Cardiac muscle cell (in vitro differentiated cells and primary cell): ENCODE measurements at places on chromosomes 4 and X. TPM values are rescaled to one million over a fixed set of nuclear protein-coding genes. Genes with fewer than 3 reads are reported as not detected.

- H3K4me1 ChIP-seq, result no peaks in the 10 kb centered on the region
- DNase-seq, result peak; percentile 91
- peaks cover 60% of the 10 kb centered on the region for H3K27me3 ChIP-seq
Measured at GRCh38 chrX:103831342-103831802, 685 bp downstream of the RAB9B start.

GK2 gene
- polyA plus RNA-seq, result not detected in 2 replicates

WWC2 gene
- 18.8 and 24.3 TPM in 2 replicates for polyA plus RNA-seq

GRCh38 chr4:146436423-146437162 is 85.1 kb downstream of the SLC10A7 start:
- no peaks in the 10 kb centered on the region for H3K27me3 ChIP-seq
- H3K36me3 ChIP-seq, result no peaks in the 10 kb centered on the region
- no peak overlapping the region for H3K4me3 ChIP-seq
- peaks cover 6% of the 10 kb centered on the region for H3K4me1 ChIP-seq
- no peak for DNase-seq

DNA sequence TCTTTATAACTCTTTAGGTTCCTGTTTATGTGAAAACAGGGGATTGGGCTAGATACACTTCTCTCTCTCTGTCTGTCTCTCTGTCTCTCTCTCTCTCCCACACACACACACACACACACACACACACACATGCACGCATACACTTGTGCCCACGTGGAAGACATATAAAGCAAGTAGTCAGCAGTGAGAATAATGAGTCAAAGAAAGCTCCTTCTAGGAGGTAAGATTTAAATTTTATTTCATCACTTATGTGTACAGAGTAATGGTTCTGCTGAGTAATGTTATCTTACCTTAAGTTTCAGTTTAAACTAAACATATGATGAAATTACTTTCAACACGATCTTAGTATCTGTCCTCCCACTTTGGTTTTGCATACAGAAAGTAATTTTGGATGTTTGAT is 243.0 kb upstream of the TEX13A start:
- no peak overlapping the region for H3K4me3 ChIP-seq
- H3K4me1 ChIP-seq, result no peaks in the 10 kb centered on the region
- H3K36me3 ChIP-seq, result no peaks in the 10 kb centered on the region
- H3K27me3 ChIP-seq, result no peaks in the 10 kb centered on the region

- H3K4me1 ChIP-seq, result peaks cover 8% of the 10 kb centered on the region
- no peak overlapping the region for H3K27ac ChIP-seq
- H3K36me3 ChIP-seq, result no peaks in the 10 kb centered on the region
- no peak overlapping the region for H3K4me3 ChIP-seq
- H3K27me3 ChIP-seq, result no peaks in the 10 kb centered on the region
- DNase-seq, result no peak
Measured at GRCh38 chr4:37981844-37982720, 21.9 kb downstream of the PTTG2 start.

ANOS1 gene
- 10.4 and 17.6 TPM in 2 replicates for polyA plus RNA-seq

DNA sequence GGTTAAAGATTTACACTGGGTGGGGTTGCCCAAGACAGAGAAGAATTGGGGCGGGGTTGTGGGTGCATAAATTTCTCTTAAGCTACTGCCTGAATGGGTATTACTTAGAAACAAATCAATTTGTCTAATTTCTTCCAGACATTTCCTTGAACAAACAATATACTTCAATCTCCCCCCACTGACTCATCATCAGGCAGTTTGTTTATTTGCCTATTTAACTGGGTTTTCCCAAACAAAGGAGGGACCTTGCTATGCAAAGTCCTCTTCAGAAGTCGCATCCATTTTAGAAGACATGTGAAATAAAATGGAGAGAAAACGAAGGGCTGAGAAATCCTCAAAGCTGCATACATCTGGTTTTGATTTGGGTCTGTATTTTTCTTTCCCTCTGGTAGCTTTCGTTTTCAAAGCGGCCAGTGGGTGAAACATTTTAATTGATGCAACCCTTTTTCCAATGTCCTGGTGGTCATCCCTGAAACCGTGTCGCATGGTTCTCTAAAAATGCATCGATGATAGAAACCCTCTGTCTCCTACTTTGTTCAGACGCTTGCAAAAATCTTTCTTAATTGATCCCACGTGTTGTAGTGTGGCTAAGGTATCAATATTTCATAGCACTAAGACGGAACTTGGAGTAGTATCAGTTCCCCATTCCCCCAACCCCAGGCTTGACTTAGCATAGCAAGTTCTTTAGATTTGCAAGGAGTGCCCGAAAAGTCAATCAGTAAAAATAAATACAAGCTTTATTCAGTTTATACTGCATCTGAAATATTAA is 115.1 kb upstream of the MXRA5 start:
- H3K27me3 ChIP-seq, result no peaks in the 10 kb centered on the region
- no peak overlapping the region for H3K4me3 ChIP-seq
- H3K27ac ChIP-seq, result no peak overlapping the region
- peak; percentile 9 for DNase-seq

GRCh38 chr4:145097331-145097820 is 620 bp downstream of the ANAPC10 start:
- H3K36me3 ChIP-seq, result peaks cover 9% of the 10 kb centered on the region
- DNase-seq, result no peak
- H3K27me3 ChIP-seq, result no peaks in the 10 kb centered on the region
- H3K27ac ChIP-seq, result peak overlapping the region; percentile 95

DNA sequence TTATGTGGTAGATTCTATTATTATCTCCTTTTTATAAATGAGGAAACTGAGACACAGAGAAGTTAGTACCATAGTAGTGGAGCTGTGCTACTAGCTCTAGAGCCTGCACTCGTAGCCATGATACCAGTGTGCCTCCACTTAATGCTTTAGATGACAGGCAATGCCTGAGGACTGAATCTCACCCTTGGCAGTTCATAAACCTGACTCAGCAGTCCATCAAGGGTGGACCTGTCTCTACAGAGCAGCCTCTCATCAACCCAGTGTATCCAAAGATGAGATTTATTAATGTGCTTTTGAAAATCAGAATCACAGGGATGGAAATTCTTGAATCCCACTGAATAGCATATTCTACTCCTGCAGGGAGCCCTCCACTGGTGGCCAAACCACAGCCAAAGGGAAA is 483.2 kb upstream of the DIPK2B start:
- no peaks in the 10 kb centered on the region for H3K4me1 ChIP-seq
- H3K27ac ChIP-seq, result no peak overlapping the region
- no peaks in the 10 kb centered on the region for H3K36me3 ChIP-seq
- H3K27me3 ChIP-seq, result no peaks in the 10 kb centered on the region
- H3K4me3 ChIP-seq, result no peak overlapping the region
- DNase-seq, result no peak

RAP2C gene
- 28.7 and 32.8 TPM in 2 replicates for polyA plus RNA-seq

DNA sequence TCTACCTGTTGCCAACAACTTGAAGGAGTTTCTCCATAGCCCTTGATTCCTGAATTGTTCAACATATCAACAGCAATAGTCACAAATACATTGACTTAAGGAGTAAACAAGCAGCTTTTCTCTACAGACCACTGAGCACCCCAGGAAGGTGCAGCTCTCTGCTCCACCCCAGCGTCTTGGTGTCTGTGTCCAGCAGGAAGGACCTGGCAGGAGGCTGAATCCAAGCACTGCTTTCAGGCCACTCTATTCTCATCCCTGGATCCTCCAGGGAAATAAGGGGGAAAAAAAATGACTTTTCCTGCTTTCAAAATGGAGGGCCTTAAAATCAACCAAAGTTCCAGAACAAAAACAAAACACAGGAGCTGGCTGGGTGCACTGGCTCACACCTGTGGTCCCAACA is 160.3 kb upstream of the MAB21L2 start:
- H3K27me3 ChIP-seq, result no peaks in the 10 kb centered on the region
- H3K27ac ChIP-seq, result no peak overlapping the region
- H3K4me1 ChIP-seq, result no peaks in the 10 kb centered on the region
- no peak overlapping the region for H3K4me3 ChIP-seq
- no peaks in the 10 kb centered on the region for H3K36me3 ChIP-seq

SOX3 gene
- polyA plus RNA-seq, result 0.24 TPM in 1 of 2 replicates, not detected in the other

TMEM187 gene
- 12.9 and 14.6 TPM in 2 replicates for polyA plus RNA-seq

FAM53A gene
- 7.1 and 11.4 TPM in 2 replicates for polyA plus RNA-seq

OTC gene
- polyA plus RNA-seq, result not detected in 2 replicates

NWD2 gene
- not detected in 2 replicates for polyA plus RNA-seq

DNA sequence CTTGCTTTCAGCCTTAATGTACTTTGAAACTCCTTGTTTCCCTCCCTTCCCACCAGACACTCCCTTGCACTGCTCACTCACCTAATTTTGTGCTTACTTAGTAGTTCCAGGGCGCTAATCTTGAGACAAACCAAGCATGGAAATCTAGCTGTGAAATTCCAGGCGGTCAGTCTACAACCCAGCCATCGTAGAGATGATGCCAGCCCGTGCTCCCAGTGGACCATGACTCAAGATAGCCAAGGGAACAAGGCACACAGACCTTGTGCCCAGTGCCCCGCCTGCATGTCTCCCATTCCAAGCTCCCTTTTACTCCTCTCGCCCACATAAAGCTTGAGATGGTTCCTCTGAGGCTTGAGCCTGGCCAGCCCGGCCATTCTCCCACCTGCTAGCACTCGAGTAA is 11.1 kb downstream of the TREX2 start:
- H3K27ac ChIP-seq, result no peak overlapping the region
- no peak for DNase-seq
- no peaks in the 10 kb centered on the region for H3K4me1 ChIP-seq
- H3K36me3 ChIP-seq, result no peaks in the 10 kb centered on the region
- no peaks in the 10 kb centered on the region for H3K27me3 ChIP-seq
- H3K4me3 ChIP-seq, result no peak overlapping the region

KDR gene
- polyA plus RNA-seq, result 41.7 and 55.6 TPM in 2 replicates

- H3K4me3 ChIP-seq, result no peak overlapping the region
- H3K27me3 ChIP-seq, result no peaks in the 10 kb centered on the region
- H3K4me1 ChIP-seq, result no peaks in the 10 kb centered on the region
- H3K27ac ChIP-seq, result no peak overlapping the region
- no peaks in the 10 kb centered on the region for H3K36me3 ChIP-seq
- no peak for DNase-seq
Measured at GRCh38 chr4:73409012-73409862, 5.2 kb downstream of the ALB start.

FAM114A1 gene
- 32.2 and 33.1 TPM in 2 replicates for polyA plus RNA-seq

GRCh38 chr4:36043901-36044300 is 200.4 kb downstream of the ARAP2 start:
- H3K4me1 ChIP-seq, result no peaks in the 10 kb centered on the region
- no peaks in the 10 kb centered on the region for H3K36me3 ChIP-seq
- H3K27ac ChIP-seq, result no peak overlapping the region
- no peaks in the 10 kb centered on the region for H3K27me3 ChIP-seq
- no peak for DNase-seq

DNA sequence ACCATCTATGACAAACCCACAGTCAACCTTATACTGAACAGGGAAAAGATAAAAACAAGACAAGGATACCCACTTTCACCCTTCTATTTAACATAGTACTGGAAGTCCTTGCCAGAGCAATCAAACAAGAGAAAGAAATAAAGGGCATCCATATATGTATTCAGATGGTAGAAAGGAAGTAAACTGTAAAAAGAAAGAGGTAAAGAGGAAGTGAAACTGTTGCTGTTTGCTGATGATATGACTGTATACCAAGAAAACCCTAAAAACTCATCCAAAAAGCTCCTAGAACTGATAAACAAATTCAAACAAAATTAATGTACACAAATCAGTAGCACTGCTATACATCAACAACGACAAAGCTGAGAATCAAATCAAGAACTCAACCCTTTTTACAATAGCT is 538.7 kb upstream of the PABPC4L start:
- H3K27ac ChIP-seq, result no peak overlapping the region
- H3K4me1 ChIP-seq, result no peaks in the 10 kb centered on the region
- H3K27me3 ChIP-seq, result no peaks in the 10 kb centered on the region

GRCh38 chrX:71545364-71545763 is 12.5 kb downstream of the OGT start:
- no peak overlapping the region for H3K4me3 ChIP-seq
- H3K27me3 ChIP-seq, result no peaks in the 10 kb centered on the region
- no peak overlapping the region for H3K27ac ChIP-seq
- no peak for DNase-seq

GRCh38 chr4:152029631-152030030 is 268.8 kb upstream of the GATB start:
- H3K27me3 ChIP-seq, result no peaks in the 10 kb centered on the region
- H3K36me3 ChIP-seq, result no peaks in the 10 kb centered on the region
- no peak overlapping the region for H3K27ac ChIP-seq
- no peaks in the 10 kb centered on the region for H3K4me1 ChIP-seq

PHF8 gene
- 9.4 and 12.3 TPM in 2 replicates for polyA plus RNA-seq

- DNase-seq, result no peak
- H3K36me3 ChIP-seq, result no peaks in the 10 kb centered on the region
- no peaks in the 10 kb centered on the region for H3K27me3 ChIP-seq
- no peak overlapping the region for H3K27ac ChIP-seq
Measured at GRCh38 chr4:119765951-119766350, 137.3 kb upstream of the PDE5A start.

GRCh38 chr4:6019316-6020263 is 1.4 kb upstream of the C4orf50 start:
- H3K4me3 ChIP-seq, result no peak overlapping the region
- H3K27me3 ChIP-seq, result peaks cover 4% of the 10 kb centered on the region
- H3K4me1 ChIP-seq, result no peaks in the 10 kb centered on the region
- no peaks in the 10 kb centered on the region for H3K36me3 ChIP-seq
- DNase-seq, result peak; percentile 80
- no peak overlapping the region for H3K27ac ChIP-seq

GRCh38 chr4:136203199-136203598 is 1329.1 kb downstream of the PCDH18 start:
- H3K27ac ChIP-seq, result no peak overlapping the region
- H3K27me3 ChIP-seq, result no peaks in the 10 kb centered on the region
- no peak for DNase-seq
- H3K36me3 ChIP-seq, result no peaks in the 10 kb centered on the region
- no peak overlapping the region for H3K4me3 ChIP-seq
- no peaks in the 10 kb centered on the region for H3K4me1 ChIP-seq

- H3K27me3 ChIP-seq, result no peaks in the 10 kb centered on the region
- no peak overlapping the region for H3K27ac ChIP-seq
- H3K4me1 ChIP-seq, result no peaks in the 10 kb centered on the region
- DNase-seq, result peak; percentile 64
- H3K4me3 ChIP-seq, result no peak overlapping the region
Measured at GRCh38 chrX:56248492-56248891, 16.3 kb downstream of the KLF8 start.

SCML2 gene
- polyA plus RNA-seq, result 8.4 and 14.5 TPM in 2 replicates

DNA sequence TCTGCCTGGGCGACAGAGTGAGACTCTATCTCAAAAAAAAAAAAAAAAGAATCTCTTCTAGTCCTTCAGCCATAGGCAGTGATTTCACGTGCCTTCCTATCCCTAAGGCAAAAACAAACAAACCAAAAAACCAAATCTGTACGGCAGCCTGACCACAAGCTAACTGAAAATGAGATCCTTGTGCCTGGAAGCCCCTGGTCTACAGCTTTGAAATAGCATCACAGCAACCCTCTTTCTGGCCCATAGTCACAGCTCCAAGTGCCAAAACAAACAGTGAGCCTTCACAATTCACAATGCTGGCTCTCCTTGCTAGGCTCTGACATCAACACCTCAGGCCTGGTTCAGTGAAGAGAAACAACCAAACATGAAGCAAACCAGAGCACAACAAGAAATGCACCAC is 46.1 kb downstream of the TMEM150C start:
- no peak overlapping the region for H3K4me3 ChIP-seq
- no peaks in the 10 kb centered on the region for H3K36me3 ChIP-seq
- no peak overlapping the region for H3K27ac ChIP-seq
- peaks cover 9% of the 10 kb centered on the region for H3K4me1 ChIP-seq

- H3K4me3 ChIP-seq, result no peak overlapping the region
- no peaks in the 10 kb centered on the region for H3K27me3 ChIP-seq
- H3K27ac ChIP-seq, result no peak overlapping the region
- peaks cover 14% of the 10 kb centered on the region for H3K36me3 ChIP-seq
- DNase-seq, result no peak
- peaks cover 34% of the 10 kb centered on the region for H3K4me1 ChIP-seq
Measured at GRCh38 chr4:53424280-53424679, 46.8 kb downstream of the FIP1L1 start.

ELF2 gene
- 45.7 and 52.7 TPM in 2 replicates for polyA plus RNA-seq

ZCCHC12 gene
- polyA plus RNA-seq, result 1.1 and 1.3 TPM in 2 replicates
